Activated CD4-positive, alpha-beta T cell treated with anti-CD3 and anti-CD28 coated beads, Interleukin-2, amount 10 ng/mL, durations not matched to agents 24 days and 14 days (primary cell): ENCODE measurements at places on chromosomes 7 and 10.

DNA sequence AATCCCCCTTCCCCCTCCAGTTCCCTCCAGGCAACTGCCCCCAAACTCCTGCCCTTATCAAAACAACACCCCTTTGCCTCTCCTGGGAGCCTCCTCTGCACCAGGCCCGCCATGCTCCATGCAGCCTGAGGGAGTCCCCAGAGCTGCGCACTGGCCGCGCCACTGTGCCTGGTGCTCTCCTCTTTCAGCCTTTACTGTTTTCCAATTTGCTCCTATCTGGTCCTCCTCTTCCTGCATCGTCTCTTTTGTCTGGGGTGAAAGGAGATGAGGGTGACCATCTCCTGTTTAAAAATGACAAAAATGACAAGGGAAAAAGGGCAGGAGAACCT lies 165.8 kb upstream of the ADCY1 start:
- no peak for DNase-seq

GRCh38 chr10:88318803-88319202 lies 264.3 kb downstream of the RNLS start:
- no peak for DNase-seq

DNA sequence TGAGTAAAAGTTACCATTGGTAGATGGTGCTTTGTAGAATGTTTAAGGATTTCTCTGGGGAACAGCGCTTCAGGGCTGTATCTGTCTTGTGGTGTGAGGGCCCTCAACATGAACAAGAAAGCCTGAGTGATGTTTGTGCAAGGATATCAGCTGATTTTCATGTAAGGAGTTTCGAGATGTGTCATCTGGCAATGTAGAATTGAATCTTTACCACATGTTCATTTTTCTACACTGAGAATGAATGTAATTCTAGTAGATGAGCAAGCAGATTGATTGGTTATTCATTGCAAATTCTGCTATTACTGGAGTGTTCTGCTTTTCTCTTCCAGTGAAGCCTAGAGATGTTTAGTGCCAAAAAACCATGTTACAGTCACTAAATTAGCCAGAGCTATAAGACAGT lies 87.7 kb downstream of the ST7 start:
- DNase-seq = no peak

DNA sequence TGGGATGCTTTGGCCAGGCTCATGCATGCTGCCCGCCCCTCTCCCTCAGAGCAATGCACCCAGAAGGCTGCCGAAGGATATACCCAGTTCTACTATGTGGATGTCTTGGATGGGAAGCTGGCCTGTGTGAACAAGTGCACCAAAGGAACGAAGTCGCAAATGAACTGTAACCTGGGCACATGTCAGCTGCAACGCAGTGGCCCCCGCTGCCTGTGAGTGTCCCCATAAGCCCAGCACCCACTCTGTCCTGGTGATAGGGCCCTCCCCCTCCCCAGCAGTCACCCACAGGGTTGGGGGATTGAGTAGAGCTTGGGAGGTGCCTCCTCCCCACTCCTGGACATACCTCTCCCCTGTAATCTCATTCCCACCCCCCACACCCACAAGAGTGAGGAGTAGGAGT lies 7.0 kb upstream of the MUC17 start:
- DNase-seq = no peak

DNA sequence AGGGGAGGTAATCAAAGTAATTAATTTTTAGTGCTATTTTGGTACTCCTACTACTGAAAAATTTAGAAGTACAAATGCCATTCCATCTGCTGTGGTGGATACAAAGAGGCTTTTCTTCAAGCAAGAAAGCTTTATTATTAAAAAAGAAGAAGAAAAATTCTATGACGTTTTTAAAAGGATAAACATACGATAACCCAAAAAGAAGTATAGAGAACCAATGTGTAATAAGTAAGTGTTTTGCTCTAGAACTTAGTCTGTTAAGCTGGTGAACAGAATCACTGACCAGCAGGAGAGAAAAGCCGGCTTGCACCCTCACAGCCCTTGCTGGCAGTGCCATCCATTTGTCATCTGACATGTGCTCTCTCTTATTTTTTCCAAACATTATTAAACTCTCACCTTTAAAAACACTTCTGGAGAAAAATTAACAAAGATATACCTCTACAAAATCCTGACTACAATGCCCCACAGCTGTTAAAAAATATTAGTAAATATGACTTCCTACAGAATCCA lies 81.5 kb downstream of the SRPK2 start:
- no peak for DNase-seq

- DNase-seq = no peak
Measured at GRCh38 chr7:37068038-37068437, 343.7 kb upstream of the AOAH start.

DNA sequence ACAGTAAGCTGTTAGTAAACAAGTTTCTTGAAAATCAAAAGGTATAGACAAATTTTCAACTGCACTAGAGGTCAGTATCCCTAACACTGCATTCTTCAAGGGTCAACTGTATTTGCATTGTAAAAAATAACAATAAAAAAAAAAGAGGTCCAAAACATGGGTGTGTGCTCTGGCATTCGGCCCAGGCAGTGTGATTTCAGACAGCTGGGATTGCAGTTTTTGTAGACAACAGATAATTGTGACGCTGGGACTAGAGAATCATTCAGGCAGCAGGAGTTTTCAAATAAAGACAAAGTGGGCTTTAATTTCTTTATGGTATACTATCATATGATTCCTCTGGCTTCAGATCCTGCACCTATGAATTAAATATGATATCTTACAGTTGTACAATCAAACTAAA lies 543.2 kb upstream of the SEMA3D start:
- DNase-seq = no peak

DNA sequence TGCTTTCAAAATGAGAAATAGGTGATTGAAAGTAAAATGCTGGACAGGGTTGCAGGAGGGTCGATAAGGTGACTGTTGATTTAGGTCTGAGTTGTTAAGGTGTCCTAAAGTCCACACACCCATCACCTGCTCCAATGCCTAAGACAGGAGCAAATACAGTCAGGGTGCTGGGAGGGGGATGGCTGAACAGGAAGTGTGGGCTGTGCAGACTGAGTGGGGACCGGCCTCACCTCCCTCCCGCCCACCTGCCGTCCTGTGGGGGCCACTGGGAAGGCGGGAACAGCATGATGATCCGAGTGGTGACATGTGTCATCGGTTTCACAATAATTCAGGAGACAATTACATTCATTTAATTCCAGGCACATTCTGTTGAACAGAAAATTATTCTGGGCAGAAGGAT lies 260.8 kb downstream of the DNAJB6 start:
- DNase-seq = no peak

- no peak for DNase-seq
Measured at GRCh38 chr7:133534816-133535215, 281.9 kb downstream of the EXOC4 start.

DNA sequence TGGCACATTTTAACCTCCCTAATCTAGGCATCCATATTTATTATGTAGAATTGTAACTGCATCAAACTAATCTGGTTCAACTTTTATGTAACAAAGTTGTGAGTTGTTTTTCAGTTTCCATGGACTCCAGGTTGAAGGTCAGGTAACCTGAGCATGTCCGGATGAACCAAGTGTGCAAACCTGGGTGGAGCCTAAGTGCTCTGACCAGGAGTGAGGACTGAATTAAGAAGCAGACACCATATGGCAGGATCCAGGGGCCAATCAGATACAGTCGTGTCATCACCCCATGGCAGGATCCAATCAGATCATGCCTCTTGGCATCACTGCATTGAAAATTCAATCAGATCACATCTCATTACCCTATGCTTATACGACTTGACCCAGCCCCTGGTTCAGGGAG lies 41.2 kb upstream of the PHYHIPL start:
- no peak for DNase-seq

GRCh38 chr7:143256325-143256724 lies 6.9 kb upstream of the GSTK1 start:
- no peak for DNase-seq

DNA sequence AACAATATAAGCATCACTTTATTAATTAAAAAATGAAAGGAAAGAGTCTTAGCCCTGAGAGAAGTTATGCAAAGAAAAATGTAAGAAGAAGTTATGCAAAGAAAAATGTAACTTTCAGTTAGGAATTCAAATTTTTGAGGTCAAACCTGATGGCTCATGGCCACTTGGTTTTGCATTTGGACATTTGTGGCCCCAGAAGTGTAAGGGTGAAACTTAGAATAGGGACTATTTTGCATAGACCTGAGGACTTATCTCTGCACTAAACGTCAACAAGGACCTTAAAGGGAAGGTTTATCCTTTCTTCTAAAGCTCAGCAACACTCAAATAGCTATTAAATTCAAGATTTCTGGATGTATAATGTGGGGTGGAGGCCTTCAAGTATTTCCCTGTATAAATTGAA lies 724.5 kb upstream of the POT1 start:
- no peak for DNase-seq

DNA sequence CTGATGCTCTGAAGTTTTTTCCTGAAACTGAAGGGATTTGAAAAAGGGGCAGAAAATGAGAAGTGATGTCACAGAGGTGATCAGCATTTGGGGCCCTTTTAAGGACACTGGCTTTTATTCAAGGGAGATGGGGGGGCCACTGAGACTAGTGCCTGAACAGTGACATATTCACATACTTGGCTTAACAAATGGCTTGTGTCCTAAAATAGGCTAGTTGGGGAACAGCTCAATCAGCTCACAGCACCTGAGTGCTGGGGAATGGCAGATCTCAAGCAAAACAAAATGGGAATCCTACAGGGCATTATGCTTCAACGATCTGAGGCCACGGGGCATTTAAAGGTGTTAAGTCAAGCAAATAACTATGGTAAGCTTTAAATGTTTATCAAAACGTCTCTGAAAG lies 90.1 kb downstream of the UBE2H start:
- no peak for DNase-seq

- DNase-seq = no peak
Measured at GRCh38 chr7:91811236-91811635, 69.3 kb downstream of the MTERF1 start.

- DNase-seq = no peak
Measured at GRCh38 chr10:132497861-132498561, 39.6 kb upstream of the INPP5A start.
